CD4-positive, alpha-beta T cell treated with Interleukin-4 for 4 hours (primary cell): ENCODE measurements at places on chromosomes 4 and X.

DNA sequence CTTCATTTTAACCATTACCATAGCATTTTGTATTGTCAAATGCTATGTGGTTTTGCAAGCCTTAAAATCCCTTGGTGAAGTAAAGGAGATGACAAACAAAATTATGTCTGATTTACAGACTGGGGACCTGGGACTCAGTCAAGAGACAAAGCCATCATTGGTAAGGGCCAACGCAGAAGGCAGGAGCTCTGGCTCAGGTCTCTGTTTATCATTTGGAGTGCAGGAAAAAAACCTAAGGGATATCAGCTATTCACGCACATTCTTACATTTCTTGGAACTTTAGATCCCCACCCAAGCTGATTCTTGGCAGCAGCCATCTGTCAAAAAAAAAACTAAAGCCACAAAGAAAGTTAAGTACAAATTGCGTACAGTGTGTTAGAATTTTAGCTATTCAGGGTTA, 731.9 kb downstream of the STPG2 start:
- no peak for DNase-seq

- peak; percentile 45 for DNase-seq
Observed at GRCh38 chr4:48909697-48910096, 3.1 kb upstream of the OCIAD2 start.

DNA sequence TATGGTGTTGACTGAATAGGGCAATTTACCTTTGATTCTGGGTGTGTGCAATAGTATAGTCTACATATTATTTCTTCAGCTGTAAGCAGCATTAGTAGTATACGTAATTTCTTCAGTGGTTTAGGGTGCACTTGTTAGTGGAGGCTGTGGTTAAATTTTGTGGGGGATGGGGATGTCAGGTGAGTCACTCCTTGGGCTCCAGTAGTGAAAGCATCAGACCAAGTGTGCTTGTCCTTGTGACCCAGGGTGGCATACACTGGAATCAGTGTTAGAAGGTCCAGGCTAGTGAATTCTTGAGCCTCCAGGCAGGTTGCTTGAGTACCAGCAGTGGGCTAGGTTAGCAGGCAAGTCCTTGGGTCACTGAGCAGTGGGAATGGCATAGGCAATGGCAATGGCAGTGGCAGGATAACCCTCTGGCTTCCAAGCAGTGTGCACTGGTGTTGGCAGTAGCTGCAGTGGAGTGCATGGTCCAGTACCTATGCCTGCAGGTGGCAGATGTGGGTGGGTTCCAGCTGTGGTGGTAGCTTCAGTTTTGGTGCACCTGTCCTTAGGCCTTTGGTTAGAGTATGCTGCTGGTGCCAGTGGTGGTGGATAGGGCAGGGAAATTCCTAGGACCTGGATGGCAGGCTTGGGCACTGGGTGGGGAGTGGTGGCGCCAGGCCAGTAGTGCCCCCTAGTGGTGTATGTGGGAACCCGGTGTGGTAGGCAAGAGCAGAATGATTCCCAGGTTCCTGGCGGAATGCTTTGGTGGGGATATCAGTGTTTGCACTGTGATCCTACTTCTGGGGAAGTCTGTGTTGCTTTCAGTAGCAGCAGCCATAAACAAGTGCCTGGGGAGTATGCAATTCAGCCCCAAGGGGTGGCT, 531.0 kb downstream of the SMARCA1 start:
- DNase-seq: no peak

DNA sequence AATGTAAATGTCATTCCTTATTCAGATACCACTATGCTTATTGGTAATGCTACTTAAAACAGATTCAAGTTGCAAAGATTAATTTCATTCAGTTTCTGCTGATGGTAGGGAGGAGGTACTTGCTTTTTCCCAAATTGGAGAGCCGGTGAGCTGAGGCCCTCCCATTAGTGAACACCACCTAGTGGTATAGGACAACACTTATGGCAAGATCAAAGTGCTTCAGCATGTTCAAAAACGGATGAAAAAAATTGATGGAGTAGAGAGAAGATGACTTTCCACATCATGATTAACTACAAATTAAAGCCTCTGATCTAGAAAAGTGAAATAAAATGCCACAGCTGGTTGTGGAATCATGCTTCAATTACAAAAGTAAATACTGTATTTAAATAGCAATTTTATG, 112.9 kb downstream of the MBNL3 start:
- no peak for DNase-seq

DNA sequence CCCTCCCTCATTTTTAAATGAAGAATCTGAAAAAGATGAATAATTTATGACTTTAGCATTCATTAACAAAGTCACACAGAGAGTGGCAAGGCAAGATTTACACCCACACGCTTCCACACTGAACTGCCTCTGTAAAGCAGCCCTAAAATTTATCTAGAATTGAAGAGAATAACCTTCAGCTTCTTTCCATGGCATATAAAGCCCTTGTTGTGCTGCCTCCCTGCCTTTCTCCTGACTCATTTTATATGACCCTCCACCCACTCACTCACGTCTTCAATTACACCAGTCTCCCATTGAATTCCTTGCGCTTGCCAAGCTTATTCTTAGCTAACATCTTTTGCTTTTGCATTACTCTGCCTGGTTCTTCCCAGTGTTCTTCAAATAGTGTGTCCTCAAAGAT, 2649.3 kb downstream of the PCDH7 start:
- DNase-seq: no peak

GRCh38 chr4:76311896-76312331, 5.4 kb downstream of the STBD1 start:
- DNase-seq: no peak
